Activated T-cell treated with anti-CD3 and anti-CD28 coated beads, Interleukin-2, amount 50 U/mL, for 72 hours (primary cell): ENCODE measurements at places on chromosomes 6 and 20. TPM values are rescaled to one million over a fixed set of nuclear protein-coding genes. Genes with fewer than 3 reads are reported as not detected.

GRCh38 chr20:20362774-20363433 is 5.0 kb upstream of the INSM1 start:
- DNase-seq, result no peak

Gene GPR6
- not detected for total RNA-seq

- no peak for DNase-seq
These were observed 93.5 kb downstream of the CDC5L start for GRCh38 chr6:44481056-44481455.

GRCh38 chr6:45663251-45664221 is 285.8 kb upstream of the SUPT3H start:
- peak; percentile 70 for DNase-seq

Gene FOXS1
- total RNA-seq, result not detected

DNA sequence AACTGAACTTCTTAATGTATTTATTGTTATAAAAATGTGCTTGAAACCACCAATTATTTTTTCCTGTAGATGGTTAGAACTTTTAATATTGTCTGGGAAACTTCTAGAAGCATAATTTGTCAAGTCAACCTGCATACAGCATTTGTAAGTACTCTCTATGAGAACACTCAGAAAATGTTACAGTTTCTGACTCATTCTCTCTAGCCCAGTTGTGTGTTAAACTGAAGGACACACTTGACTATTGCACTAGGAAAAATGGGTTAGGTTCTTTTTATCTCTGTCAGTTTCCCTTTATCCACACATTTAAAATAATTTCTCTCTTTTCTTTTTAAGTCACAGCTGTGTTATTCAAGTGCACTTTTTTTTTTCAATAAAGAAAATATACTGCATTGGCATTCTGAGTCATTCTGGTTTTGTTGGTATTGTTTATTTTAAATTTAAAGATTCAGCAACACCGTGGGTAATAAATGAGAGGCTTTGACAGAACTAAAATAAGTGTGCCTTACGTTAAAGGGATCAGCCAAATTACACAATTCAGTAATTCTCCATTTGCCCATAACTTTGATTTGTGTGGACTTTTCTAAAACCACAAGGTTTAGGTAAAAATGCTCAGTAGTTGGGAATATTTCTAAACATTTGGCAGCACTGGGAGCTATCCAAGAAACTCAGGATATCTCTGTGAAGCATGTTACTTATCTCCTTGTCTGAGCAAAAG is 50.7 kb downstream of the OPN5 start:
- DNase-seq, result no peak

Gene CGAS
- total RNA-seq, result 20.7 TPM

DNA sequence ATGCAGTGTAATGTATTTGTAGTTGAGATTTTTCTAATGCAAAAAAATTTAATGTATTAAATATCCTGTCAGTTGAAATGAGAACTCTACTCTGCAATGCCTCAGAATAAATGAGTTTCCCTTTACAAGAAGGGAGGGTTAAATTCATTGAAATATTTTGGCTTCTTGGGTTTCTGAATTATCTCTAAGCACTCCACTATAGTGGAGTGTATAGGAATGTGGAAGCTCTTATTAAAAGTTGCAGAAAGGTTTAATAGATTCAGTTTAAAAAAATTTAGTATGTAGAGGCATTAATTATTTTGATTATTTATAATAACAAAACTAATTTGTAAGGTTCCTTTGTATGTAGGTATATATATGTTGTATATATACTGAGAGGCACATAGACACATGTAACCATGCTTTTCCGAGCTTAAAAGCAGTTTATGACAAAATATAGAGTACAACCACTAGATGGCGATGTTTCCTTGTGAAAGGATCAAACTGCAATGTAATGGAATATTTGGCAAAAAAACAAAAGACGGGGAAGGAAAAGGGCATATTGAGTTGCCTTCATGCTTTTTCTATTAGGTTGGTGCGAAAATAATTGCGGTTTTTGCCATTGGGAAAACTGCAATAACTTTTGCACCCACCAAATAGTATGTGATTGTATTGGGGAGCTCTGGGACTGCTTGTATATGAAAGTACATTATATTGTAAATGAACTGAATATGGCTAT is 144.2 kb downstream of the MYO6 start:
- no peak for DNase-seq

Gene CD93
- 2.0 TPM for total RNA-seq

GRCh38 chr6:7175462-7175861 is 67.7 kb downstream of the RREB1 start:
- no peak for DNase-seq

GRCh38 chr20:53319200-53319599 is 274.4 kb downstream of the ZNF217 start:
- no peak for DNase-seq

DNA sequence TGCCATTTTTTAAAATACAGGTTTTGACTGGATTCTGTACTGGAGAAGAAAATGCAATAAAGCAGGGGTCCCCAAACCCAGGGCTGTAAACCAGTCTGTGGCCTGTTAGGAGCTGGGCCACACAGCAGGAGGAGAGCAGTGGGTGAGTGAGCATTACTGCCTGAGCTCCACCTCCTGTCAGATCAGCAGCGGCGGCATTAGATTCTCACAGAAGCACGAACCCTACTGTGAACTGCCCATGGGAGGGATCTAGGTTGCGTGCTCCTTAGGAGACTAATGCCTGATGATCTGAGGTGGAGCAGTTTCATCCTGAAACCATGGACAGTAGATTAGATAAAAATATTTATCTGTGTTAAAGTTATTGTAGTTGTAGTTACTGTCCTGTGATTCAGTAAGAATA is 21.1 kb upstream of the FBXO9 start:
- DNase-seq, result no peak

Gene DPPA5
- not detected for total RNA-seq

Gene BTNL2
- total RNA-seq, result not detected
